ENCODE measurements at places on chromosomes 5 and 9. TPM values are rescaled to one million over a fixed set of nuclear protein-coding genes. Genes with fewer than 3 reads are reported as not detected.
A peak's percentile ranks its signal among the peaks of the same experiment; 100 is the strongest.

The GRXCR2 gene
- not detected for polyA plus RNA-seq

DNA sequence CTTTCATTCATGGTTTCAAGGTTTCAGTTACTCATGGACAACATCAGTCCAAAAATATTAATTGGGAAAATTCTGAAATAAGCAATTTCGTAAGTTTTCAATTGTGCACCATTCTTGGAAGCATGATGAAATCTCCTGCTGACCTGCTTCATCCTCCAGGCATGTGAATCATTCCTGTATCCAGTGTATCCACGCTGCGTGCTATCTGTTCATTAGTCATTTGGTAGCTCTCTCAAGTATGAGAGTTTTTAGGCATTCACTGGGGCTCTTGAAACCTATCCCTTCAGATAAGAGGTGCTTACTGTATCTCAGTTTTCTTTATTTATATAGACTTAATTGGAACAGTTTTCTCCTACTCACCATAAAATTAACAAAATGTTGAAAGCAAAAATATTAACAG lies 293.0 kb downstream of the CDH12 start:
- peak; percentile 61 for DNase-seq

GRCh38 chr5:96930058-96930457 lies 5.8 kb upstream of the LNPEP start:
- DNase-seq, result no peak

The FCN1 gene
- polyA plus RNA-seq, result 4.2 TPM

The ABL1 gene
- 57.1 TPM for polyA plus RNA-seq

All from muscle of back (tissue), 13 donors.